Uterine smooth muscle cell (primary cell): ENCODE measurements at places on chromosomes 2 and 18. TPM values are rescaled to one million over a fixed set of nuclear protein-coding genes. Genes with fewer than 3 reads are reported as not detected.

The CNPPD1 gene
- 26.9 and 31.2 TPM in 2 replicates for total RNA-seq

The ATOH8 gene
- total RNA-seq: 4.5 and 5.1 TPM in 2 replicates

The MC2R gene
- not detected in 2 replicates for total RNA-seq

The CXCR1 gene
- not detected in 2 replicates for total RNA-seq

The DTYMK gene
- 32.7 and 83.3 TPM in 2 replicates for total RNA-seq

The IL1RN gene
- total RNA-seq: not detected in 2 replicates

The NOSTRIN gene
- total RNA-seq: 0.11 and 0.12 TPM in 2 replicates

The PLEKHH2 gene
- total RNA-seq: 11.7 and 20.6 TPM in 2 replicates

The CD28 gene
- total RNA-seq: not detected in 2 replicates

The PIGN gene
- 50.6 and 62.9 TPM in 2 replicates for total RNA-seq

The GATA6 gene
- 5.5 and 15.2 TPM in 2 replicates for total RNA-seq

The TFCP2L1 gene
- under 0.01 TPM in 2 replicates for total RNA-seq

The CNNM4 gene
- 5.4 and 5.6 TPM in 2 replicates for total RNA-seq

The FHOD3 gene
- 16.3 and 19.7 TPM in 2 replicates for total RNA-seq

The YIPF4 gene
- 26.0 and 33.7 TPM in 2 replicates for total RNA-seq

The ALLC gene
- total RNA-seq: 0.25 TPM in 1 of 2 replicates, not detected in the other

The SNED1 gene
- total RNA-seq: 4.5 and 7.5 TPM in 2 replicates

The MAL gene
- not detected in 2 replicates for total RNA-seq

The CCDC68 gene
- total RNA-seq: 1.8 and 1.9 TPM in 2 replicates
